ENCODE measurements at places on chromosomes 12 and 14.

DNA sequence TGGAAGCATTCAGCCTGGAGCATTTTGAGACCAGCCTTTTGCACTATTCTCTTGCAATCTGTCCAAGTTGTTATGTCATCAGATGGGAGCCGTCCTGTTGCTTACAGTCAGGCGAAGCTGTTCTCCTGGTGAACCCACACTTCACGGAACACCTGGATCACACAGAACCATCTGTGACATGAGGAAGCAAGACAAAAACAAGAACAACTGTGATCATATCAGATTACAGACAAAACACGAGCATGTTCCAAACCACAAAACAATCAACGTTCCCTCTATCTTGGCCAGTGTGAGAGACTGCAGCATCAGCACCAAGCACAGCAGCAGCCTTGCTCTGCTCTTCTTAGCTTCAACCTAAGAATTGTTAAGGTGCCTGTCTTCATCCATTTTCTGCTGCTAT lies 180.5 kb upstream of the SFSWAP start:
- DNase-seq, result no peak

DNA sequence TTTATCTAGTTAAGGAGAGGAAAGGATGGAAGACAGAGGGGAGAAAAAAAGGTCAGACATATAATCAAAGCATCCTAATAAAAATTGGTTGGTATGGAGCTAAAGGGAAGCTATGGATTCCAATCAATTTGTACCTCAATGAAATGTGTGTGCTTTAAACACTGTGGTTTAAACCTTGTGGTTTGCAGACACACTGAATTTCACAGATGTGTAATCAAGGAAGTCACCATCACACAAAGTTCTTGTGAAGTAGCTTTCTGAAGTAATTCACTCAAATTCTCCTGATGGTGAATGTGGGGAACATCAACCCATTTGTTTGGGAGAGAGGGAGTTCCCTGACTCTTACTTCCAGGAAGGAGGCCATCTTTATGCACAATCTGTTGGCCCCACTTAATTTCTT lies 243.3 kb upstream of the KRR1 start:
- DNase-seq, result no peak

DNA sequence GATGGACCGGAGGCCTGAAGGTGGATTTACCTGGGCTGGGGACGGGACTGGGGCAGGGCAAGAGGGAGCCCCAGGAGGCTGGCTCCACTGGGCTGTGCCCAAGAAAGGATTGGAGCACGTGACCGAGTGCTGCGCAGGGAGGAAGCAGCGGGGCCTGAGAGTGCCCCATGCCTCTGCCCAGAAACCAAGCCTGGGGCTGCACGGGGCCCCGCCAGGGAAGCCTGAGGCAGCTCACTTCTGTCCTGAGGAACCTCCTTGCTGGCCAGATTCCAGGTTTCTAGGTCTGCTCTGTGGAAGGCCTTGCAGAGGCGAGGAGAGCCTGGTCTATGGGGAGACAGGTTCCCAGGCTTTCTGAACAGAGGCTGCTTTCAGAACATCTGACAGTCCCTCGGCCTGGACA lies 10.4 kb downstream of the NGB start:
- no peak for DNase-seq

- DNase-seq, result no peak
Measured at GRCh38 chr14:102908766-102909455, 13.6 kb upstream of the AMN start.

DNA sequence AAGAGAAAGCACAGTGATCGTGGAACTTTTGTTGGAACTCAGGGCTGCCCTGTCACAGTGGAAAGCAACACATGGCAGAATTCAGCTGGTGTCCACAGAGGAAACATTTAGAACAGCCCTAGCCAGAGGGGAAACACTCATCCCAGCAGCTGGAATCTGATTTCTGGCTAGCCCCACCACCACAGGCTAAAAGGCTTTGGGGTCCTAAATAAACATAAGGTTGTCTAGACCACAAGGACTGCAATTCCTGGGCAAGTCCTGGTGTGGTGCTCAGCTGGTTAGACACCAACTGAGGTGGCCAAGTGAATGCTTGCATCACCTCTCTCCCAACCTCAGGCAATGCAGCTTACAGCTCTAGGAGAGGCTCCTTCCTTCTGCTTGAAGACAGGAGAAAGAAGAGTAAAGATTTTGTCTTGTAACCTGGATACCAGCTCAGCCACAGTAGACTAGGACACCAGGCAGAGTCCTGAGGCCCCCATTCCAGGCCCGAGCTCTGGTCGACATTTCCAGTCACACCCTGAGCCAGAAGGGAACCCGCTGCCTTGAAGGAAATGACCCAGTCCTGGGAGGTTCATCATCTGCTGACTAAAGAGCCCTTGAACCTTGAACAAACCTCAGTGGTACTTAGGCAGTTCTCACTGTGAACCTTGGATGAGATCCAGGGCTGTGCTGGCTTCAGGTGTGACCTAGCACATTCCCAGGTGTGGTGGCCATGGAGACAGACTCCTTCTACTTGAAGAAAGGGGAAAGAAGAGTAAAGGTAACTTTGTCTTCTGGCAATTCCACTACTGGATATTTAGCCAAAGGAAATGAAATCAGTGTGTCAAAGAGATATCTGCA lies 85.4 kb upstream of the PLXNC1 start:
- no peak for DNase-seq

GRCh38 chr14:83347874-83348273 lies 1814.2 kb upstream of the SEL1L start:
- DNase-seq, result no peak

DNA sequence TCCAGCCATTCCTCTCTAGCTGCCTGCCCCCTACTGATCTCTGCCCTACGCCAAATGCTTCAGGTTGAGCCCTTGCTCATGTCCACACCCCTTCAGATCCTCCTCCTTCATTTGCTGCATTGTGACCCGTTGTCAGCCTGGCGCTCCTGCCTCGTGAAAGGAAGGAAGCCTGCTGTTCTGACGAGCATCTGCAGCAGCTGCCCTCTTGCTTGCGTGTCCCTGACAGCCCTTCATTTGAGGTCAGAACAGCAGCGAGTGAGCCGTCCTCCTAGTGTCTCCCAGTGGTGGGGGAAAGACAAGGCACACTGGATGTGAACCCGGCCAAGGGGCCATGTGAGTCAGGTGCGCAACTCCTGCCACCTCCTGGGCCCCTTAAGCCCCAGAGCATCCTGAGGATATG lies 3.0 kb upstream of the PIANP start:
- no peak for DNase-seq

DNA sequence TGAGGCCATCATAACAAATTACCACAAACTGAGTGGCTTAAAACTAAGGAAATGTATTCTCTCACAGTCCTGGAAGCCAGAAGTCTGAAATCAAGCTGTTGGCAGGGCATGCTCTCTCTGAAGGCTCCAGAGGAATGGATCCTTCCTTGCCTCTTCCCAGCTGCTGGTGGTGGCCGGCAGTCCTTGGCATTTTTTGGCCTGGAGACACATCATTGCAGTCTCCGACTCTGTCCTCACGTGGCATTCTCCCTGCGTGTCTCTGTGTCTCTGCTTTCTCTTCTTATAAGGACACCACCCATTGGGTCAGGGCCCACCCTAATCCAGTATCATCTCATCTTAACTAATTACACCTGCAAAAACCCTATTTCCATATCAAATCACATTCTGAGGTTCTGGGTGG lies 206.1 kb downstream of the SLC41A2 start:
- no peak for DNase-seq

DNA sequence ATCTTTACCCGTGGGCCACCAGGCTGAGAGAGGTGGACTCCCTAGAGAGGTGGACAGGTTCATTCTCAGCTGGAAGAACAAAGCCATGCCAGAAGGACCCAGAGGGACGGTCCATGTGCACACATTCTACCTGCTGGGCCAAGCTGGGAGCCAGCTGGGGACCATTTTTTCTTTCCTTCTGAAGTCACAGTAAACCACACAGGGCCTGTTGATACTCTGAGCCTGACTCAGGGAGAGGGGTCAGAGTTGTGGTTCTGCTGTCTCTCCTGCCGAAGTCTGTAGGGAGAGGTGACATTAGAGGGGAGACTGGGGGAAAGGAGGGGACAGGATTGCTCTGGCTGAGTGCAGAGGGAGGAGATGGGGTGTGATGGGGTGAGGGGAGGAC lies 148.6 kb downstream of the TSPAN9 start:
- no peak for DNase-seq

Data from stimulated activated CD4-positive, alpha-beta T cell treated with anti-CD3 and anti-CD28 coated beads, Interleukin-1b, Interleukin-23, amount 100 ng/mL, for 1 hour (primary cell).